ENCODE measurements at places on chromosomes 3 and 15.

GRCh38 chr3:172856795-172857742 lies 106.5 kb downstream of the ECT2 start:
- DNase-seq = peak; percentile 17

DNA sequence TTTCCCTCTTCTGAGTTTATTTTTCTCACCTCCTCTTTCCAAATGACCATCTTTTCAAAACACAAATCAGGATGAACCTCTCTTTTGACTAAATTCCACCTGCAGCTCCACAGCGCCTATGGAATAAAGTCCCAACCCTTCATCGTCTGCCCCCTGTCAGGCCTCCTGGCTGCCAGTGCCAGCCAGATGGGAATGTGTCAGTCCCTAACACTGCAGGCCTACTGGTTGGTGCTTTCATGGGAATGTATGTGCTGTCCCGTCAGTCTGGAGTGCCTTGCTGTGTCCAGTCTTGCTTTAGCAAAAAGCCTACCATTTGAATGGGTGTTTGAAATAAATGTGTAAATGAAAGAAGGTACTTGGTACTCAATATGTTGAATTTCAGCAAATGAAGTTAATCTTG lies 310.1 kb downstream of the THSD4 start:
- DNase-seq = no peak

- no peak for DNase-seq
These were observed 15.8 kb upstream of the TFDP2 start for GRCh38 chr3:142165194-142165593.

GRCh38 chr15:39153716-39154115 lies 427.2 kb upstream of the THBS1 start:
- no peak for DNase-seq

DNA sequence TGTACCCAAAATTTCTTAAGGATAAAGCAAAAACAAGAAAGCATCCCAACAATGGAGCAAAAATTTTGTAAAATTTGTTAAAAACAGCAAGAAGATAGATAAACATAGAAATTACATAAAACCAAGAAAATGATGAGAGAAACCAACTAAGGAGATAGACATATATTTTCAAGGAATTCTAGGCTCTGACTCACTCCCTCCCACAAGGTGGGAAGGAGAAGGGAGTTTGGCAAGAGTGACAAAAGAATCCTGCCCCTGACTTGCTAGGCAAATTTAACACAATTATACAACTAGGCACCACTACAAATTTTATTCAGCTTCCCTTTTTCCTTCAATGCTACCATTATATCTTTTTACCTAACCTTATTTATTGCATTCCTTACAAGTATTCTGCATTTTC lies 70.9 kb downstream of the MYO9A start:
- DNase-seq = no peak

DNA sequence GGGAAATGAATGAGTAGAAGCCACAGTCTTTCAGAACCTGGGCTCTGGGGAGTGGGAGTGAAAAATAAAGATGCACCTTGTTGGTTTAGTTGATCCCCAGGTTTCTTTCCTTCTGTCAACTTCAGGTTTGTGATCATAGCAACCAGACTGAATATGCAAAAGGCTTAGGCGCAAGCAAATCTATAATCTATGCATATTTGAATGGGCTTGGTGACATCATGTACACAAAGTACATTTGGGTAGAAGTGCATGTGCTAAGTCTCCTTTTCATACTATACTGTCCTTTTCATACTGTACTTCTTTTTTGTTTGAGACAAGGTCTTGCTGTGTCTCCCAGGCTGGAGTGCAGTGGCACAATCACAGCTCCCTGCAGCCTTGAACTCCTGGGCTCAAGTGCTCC lies 132.4 kb upstream of the C2CD4B start:
- no peak for DNase-seq

DNA sequence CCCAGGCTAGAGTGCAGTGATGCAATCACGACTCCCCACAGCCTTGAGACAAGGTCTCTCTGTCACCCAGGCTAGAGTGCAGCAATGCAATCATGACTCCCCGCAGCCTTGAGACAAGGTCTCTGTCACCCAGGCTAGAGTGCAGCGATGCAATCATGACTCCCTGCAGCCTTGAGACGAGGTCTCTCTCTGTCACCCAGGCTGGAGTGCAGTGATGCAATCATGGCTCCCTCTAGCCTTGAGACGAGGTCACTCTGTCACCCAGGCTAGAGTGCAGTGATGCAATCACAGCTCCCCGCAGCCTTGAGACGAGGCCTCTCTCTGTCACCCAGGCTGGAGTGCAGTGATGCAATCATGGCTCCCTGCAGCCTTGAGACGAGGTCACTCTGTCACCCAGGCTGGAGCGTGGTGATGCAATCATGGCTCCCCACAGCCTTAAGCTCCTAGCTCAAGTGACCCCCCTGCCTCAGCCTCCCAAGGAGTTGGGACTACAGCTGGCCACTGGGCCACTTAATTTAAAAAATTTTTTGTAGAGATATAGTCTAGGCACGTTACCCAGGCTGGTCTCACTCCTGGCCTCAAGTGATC lies 26.1 kb downstream of the TFRC start:
- DNase-seq = no peak

DNA sequence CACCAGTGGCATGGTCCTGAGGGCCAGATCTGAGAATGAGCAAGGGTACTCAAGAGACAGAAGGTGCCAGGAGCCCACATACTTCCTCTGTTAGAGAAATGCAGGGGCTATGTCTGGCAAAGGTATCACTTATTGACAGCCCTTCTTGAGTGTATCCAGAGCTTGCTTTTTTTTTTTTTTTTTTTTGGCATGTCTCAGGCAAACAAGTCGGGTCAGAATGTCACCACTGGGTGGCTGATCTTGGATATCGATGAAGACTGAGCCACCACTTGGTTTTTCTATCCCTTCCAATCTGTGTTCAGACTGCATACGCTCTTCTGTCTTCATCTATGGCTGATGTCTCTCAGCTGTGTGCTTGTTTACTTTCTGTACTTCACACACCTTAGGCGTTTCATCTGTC lies 363.4 kb upstream of the C2CD4B start:
- DNase-seq = no peak

DNA sequence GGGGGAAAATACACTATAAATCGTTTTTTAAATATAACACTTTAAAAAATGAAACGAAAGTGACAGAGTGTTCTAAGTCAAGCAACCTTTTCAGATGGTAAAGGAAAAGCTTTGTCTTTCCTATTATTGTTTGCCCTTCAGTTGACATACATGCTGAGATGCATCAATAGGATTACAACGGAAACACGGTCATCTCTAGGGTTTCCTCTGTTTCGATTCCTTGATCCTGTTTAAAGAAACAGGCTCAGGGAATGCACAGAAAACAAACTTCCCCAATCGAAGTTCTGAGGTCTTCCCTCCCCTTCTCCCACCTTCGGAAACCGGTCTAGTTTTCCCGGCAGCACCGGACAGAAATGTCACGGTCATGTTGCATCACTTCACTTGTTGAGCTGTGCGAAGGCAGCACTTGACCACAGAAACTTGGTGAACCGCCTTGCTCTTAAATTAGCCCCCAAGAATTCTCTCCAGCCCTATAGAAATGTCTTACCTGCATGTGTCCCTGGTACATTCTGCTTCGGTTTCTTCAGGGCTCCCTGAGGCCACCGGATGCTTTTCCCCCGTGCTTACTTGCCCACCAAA lies 556 bp downstream of the PEX5L start:
- DNase-seq = no peak

DNA sequence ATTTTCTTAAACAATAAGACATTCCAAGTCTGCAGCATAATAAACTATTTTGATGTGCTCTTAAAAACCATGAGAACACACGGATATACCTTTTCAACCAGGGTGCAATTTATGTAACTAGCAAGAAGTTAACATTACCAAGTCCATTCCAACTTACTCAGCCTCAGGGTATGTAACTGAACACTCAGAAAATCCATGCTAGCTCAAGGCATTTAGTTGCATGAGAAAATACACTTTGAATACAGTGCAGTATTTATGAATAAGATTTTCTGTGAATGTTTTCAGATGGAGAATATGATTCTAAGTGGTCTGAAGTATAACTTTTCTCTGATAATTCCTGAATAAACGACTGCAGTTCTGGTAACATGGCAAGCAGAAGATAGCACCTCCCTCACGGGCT lies 124.3 kb downstream of the SNRK start:
- no peak for DNase-seq

- no peak for DNase-seq
These were observed 42.3 kb upstream of the LRRFIP2 start for GRCh38 chr3:37216597-37217097.
